ENCODE measurements at places on chromosomes 12 and 14.

DNA sequence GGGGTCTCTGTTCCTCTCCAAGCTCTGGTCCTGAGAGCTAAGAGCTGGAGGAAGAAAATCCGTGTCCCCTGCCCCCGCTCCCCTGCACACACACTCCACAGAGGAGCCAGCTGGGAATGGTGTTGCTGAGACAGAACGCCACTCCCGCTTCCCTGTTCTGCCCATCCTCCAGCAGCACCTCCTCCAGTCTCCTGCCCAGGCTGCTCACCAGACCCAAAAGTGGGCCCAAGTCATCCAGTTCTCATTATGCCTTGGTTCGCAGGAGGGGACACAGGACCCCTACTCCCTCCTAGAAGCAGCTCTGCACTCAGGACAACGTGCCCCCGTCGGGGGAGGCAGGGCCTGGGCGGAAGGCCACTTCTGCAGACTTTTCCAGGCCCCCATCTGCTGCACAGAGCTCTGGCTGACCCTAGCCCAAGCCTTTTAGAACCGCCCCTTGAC lies 830 bp upstream of the TRMT61A start:
- no peak for DNase-seq

GRCh38 chr12:16634786-16635185 lies 28.8 kb upstream of the LMO3 start:
- no peak for DNase-seq

DNA sequence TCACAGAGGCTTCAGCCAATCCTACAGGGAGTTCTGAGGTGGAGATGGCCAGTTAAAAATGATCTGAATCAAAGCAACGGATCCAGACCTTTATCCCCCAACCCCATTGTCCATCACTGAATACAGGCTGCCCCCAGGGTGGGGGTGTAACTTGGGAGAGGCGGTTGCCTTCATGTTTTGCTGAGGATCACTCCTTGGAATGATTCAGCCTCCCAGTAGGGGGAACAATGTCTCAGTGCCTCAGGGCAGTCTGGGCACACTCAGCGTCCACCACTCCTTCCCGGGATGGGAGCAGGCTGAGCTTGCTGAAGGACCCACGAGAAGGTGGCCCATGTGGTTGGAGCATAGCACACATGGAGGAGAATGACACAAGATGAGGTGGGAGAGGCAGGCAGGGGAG lies 60.2 kb downstream of the RFX4 start:
- no peak for DNase-seq

DNA sequence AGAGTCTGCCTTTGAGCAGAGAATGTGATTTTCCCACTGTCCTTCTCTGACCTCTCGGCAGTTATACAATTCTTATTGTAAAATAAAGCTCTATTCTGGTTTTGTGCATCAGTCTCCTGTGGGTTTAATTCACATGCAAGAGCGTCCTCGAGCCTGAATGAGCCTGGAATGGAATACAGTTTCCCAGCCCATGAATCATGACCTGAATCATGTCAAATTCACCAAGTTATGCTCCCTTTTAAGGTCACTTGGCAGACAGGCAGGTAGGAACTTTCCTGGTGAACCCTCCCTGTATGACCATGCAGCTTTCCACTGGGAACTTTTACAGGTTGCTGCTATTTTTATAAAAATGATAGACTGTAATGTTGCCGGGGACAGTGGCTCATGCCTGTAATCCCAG lies 41.7 kb downstream of the BICD1 start:
- no peak for DNase-seq

DNA sequence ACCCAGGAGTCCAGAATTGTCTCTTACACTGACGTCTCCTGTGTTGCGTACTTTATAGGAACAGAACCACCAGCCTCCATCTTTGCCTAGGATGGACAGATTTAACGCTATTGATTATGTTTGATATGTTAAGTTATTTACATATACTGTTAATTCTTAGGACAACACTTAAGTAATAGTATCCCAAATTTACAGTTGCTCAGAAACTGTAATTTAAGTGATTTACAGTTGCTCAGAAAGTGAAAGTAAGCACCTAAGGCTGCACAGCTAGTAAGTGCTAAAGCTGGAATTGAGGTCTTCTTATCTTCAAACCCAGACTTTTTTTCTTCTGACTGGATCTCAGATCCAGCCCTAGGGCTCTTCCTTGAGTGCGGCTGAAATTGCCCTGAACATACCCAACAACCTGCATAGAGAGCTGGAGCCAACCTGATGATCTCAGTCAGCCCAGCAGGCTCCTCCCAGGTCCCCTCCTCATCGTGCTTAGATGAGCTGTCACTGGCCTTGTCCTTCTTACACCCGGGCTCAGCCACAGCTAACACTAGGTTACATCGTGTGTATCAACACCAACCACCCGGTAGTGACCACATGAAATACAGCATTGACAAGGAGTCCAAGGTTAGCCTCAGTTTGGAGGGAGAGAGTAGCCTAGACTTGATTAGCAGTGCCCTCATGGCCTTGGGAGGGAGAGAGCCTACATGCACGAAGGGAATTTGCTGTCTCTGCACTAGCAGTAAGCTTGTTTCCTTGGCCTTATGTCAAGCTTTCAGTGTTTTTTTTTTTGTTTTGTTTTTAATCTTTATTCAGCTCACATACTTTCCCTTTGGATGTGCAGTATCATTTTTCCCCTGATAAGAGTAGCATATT lies 111.1 kb upstream of the ARHGAP5 start:
- no peak for DNase-seq

GRCh38 chr12:78038986-78039385 lies 208.3 kb downstream of the NAV3 start:
- DNase-seq: no peak

DNA sequence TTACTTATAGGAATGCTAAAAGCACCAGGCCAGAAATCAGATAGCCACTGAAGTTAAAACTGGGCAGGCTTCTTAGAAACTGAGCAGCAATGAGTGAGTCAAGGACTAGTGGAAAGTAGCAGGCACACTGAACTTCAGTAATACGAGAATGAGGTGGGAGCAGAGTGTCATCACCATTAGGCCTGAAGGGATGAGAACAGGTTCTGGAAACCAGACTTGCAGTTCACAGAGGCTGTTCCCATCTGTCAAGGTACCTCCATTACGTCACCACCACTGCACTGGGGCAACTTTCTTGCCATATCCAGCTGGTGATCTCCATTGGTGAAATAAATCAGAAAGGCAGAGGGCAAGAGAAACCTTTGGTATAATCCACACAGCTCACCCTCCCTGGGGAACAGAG lies 15.6 kb downstream of the ZNF10 start:
- no peak for DNase-seq

DNA sequence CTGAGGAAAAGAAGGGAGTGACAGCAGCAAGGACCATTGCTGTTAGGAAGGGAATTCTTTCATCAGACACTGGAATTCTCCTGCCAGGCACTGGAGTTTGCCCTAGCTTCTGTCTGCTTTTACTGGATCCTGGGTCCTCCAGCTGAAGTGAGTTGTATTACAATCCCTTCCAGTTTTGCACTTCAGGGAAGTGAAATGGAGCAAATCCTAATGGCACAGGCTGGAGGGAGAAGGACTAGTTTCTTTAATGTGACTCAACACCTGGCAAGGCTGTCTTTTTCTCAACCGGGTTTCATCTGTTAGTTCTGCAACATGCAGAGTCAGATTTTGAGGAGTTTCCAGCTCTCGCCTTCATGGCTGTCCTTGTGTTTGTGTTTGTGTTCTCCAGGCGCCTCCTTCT lies 45.8 kb downstream of the ETV6 start:
- no peak for DNase-seq

- no peak for DNase-seq
Observed at GRCh38 chr12:113134521-113134951, 1.0 kb downstream of the RASAL1 start.

GRCh38 chr12:2396448-2396871 lies 343.7 kb downstream of the CACNA1C start:
- DNase-seq: peak; percentile 38

- no peak for DNase-seq
Observed at GRCh38 chr14:94671870-94672444, 59.8 kb downstream of the SERPINA3 start.

DNA sequence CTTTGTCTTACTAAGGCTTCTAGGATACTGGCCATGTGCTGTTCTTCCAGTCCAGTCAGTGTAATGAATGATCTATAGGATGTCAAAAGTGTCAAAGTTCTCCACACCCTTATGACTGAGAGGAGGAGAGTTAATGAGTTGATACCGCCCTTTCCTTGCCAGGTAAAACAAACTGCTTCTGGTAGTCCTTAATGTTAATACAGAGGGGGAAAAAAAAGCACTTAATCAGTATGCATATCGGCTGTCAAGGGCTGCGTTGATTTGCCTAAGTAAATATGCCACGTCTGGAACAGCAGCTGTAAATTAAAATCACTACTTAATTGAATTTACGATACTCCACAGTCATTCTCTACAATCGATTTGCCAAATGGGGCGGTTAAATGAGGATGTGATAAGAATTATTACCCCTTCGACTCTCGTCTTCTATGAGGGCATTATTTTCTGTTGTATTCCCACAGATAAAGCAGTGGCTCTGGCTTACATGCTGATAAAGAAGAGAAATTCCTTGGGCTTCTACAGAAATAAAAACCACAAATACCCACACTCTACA lies 416.0 kb downstream of the KCNH5 start:
- no peak for DNase-seq

- no peak for DNase-seq
Observed at GRCh38 chr12:55670276-55670675, 33.6 kb downstream of the OR10P1 start.

DNA sequence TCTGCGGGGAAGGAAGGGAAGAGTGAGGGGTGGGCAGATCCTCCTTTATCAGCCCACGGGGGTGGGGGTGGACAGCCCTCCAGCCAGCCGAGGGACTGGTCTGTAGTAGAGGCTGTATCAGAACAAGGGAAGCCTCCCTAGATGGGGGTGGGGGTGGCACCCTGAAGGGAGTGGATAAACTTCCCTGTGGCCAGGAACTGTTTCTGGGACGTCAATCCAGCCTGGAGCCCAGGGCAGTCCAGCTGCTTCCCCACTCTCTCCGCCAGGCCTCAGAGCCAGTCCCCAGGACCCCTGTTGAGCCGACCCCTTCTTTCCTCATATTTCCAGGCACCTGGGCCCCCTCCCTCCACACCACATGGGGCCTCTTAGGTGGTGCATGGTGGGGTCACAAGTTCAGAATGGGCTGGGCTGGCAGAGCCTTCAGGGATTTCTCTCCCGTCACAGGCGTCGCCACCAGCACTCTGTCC lies 6.7 kb downstream of the PLD4 start:
- DNase-seq: no peak

- no peak for DNase-seq
Observed at GRCh38 chr14:78638926-78639325, 468.8 kb downstream of the NRXN3 start.

GRCh38 chr12:9880532-9881078 lies 684 bp upstream of the KLRF2 start:
- DNase-seq: no peak

DNA sequence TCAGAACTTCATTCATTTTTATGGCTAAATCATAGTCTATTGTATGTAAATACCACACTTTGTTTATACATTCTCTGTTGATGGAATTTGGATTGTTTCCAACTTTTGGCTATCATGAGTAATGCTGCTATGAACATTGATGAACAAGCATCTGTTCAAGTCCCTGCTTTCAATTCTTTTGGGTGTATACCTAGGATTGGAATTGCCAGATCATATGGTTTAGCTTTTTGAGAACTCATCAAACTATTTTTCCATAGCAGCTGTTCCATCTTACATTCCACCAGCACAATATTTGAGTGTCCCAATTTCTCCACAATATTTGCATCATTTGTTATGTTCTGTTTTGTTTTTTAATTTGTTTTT lies 52.3 kb upstream of the CCND2 start:
- no peak for DNase-seq

DNA sequence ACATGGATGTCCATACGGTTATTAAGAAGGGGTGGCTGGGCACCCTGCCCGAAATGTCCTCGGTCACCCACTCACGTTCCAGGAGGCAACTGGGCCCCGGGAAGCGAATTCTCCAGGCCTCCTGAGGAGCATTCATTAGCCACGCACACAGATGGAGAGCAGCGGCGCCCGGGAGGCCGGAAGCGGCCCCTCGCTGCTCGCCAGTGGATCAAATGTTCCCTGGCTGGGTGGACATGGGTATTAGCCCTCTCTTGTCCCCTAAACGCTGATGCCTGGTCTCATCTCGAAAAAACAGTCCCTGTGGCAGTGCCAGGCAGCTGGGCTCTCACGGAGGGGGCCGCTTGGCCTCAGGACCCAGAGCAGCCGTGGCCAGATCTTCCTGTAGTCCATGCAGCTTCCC lies 59.0 kb upstream of the DLK1 start:
- DNase-seq: no peak

DNA sequence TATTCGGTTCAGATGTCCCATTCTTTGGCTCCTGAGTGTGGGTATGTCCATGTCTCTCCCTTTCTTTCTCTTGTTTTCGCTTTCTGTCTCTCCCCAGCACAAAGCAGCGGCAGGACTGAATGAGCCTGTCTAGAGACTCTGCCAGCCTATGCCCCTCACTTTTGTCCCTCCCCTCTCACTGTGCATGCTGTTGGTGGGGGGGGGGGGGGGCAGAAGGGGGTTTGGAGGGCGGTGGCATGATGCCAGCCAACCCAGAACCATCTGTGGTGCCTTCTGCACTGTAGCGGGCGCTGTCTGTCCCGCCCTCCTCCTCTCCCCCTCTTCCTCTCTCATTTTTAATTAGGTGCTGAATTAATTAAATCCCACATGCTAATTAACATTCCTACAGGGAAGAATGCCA lies 17.7 kb downstream of the NGDN start:
- no peak for DNase-seq

DNA sequence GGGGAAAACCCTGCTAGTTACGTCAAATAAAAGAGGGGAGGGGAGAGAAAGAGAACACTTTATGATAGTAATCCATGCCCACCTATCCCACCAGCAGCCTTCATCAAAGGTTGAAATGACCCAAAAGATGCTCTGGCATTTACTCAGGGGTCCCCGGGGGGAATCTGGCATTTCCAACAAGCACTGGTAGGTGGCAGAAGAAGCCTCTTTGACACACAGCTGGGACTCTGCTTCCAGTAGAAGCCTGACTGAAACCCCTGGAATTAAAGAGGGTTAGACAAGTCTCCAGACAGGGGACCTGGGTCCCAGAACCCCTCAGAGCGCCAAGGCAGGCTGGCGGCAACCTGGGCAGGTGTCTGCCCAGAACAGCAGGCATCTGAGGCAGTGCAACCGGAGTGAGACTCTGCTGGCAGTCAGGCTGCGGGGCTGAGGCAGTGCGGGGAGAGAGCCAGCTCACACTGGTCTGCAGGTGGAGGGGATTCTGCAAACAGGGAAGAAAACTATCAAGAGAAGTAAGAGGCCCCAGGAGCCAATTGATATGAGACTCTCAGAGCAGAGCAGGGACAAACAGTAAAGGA lies 85.0 kb upstream of the CAPRIN2 start:
- DNase-seq: no peak

DNA sequence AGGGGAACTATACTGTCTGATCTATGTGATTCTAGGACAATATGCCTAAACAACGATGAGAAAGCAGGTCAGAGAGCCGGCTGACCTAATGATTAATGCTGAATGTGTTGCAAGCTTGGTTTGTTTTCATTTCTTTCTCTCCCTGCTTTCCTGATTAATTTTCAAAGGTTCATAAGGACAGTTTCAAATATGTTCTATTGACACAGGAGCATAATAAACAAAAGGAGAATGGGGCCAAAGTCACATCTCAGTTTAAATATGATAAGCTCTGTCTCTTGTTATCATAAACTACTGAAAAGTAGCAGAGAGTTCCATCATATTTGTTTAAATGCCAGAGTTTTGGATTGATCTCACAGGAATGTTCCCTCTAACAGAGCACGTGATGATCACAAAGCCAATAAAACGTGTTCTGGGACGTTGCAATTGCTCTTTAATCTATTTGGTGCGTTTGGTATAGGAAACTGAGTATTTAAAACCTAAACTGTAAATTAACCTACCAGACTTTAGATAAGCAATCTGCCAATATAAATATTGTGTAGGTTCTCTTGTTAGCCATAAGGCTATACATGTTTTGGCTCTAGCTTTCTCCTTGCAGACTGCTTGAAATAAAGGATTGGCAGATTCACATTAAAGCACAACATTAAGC lies 3.7 kb upstream of the HSD17B6 start:
- no peak for DNase-seq

Measured in mucosa of gallbladder (tissue), 1 donor.